ENCODE measurements at places on chromosomes 3 and 15.
A peak's percentile ranks its signal among the peaks of the same experiment; 100 is the strongest.

GRCh38 chr3:196969660-196970546, 1.3 kb upstream of the PIGZ start:
- DNase-seq = peak; percentile 84

- no peak for DNase-seq
These were observed 418.8 kb downstream of the EPHB1 start for GRCh38 chr3:135213822-135214221.

GRCh38 chr3:46955801-46956259, 20.7 kb downstream of the CCDC12 start:
- no peak for DNase-seq

DNA sequence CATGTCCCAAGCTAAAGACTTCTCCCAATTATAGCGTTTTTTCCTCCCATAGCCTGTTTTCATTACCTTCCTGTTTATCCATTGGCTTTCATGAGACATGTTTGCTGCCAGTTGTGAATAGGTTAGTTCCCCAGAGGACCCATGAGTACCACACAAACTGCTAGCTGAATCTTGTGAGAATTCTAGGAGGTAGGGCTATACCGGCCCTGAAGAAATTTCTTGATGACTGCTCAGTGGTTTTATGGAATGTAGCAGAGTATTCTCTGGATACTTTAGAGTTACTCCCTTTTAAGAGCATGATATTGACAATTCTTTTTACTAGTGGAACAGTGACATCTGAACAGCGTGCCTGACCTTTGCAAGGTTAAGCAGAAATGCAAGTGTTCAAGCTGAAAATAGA, 210.4 kb downstream of the MCTP2 start:
- DNase-seq = no peak

DNA sequence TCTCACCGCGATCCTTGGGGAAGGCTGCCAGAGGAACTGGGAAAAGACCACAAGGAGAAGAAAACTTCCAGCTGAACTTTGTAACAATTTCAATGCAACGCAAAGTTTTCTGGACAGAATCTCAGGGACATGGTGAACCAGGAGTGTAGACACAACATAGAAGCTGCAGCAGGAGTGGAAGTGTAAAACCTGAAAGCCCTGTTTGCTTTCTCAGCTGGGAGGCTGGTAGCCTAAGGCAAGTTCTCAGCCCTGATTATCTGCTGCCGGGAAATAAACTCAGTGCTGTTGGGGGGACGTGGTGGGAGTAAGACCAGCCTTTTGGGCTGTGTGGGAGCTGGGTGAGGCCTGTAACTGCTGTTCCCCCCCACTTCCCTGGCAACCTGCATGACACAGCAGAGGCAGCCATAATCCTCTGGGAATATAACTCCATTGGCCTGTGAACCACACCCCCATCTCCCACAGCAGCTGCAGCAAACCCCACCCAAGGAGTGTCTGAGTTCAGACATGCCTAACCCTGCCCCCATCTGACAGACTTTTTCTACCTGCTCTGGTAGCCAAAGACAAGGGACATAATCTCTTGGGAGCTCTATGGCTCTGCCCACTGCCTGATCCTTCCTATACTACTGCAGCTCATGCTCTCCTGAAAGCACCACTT, 106.7 kb downstream of the ZNF621 start:
- peak; percentile 46 for DNase-seq

- DNase-seq = no peak
These were observed 91.1 kb downstream of the USP13 start for GRCh38 chr3:179743913-179744312.

Data from ecto neural progenitor cell (in vitro differentiated cells).